ENCODE measurements at places on chromosomes 7 and 10.

DNA sequence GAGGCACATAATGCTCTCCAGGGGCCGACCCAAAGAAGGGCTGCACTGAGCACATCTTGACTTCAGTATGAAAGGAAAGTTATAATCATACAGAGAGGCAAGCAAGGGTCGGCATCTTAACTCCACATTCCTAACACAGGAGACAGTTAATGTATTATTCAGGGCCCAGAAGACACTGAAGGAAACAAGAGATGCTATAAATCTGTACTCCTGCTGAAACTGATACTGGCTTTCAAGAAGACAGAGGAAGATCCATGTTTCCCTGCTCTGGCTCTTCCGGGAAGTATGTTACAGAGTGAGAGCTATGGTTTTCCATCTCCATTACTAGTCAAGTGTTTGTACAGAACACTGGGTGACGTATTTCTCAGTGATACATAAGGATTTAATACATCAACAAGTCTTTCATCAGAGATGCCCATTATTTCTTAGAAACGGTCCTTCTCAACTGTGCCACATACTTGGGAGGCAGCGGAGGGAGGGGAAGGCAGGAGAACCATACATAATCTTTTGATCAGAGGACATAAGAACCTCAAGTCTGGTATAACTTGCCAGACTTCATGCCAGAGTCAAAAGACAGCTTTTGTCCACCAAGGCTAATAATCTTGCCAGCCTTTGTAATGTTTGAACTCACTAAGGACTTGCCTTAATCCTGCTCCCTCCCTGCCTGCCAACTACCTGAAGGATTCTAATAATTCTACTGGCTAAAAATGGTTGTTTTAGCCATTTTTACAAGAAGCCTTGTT is 58.1 kb downstream of the ENO4 start:
- no peak for DNase-seq

GRCh38 chr7:151851782-151852181 is 25.1 kb downstream of the PRKAG2 start:
- peak; percentile 49 for DNase-seq

- no peak for DNase-seq
Measured at GRCh38 chr10:103445767-103446567, 6.2 kb downstream of the CALHM2 start.

- DNase-seq: no peak
Measured at GRCh38 chr7:122412883-122413282, 108.3 kb upstream of the FEZF1 start.

DNA sequence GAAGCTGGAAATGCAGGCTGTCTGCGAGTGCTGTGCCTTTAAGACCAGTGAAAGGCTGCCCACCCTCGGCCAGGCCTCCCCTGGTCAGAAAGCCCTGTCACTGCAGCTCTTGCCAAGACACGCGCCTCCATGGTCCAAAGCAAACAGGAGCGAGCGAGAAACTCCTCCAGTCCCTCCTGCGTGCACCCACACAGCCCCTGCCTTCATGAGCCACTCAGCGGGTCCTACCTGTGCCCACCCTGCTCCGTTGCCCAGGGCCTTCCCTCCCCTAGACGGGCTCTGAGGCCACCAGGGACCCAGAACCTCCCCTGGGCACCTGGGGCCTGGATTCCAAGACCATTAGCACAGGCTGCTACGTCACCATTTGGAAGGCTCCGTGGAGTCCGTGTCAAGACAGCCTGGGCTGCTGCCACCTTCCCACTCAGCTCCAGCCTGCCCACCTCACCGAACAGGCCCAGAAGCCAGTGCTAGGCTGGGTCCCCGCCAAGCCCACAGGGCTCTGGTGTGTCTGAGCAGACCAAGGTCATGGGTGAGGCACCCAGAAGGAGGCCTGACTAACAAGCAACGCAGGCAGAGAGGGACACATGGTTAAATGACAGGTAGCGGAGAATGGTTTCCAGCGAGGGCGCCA is 144.5 kb downstream of the NEURL1 start:
- DNase-seq: peak; percentile 53

GRCh38 chr10:101135141-101136006 is 4.3 kb downstream of the TLX1 start:
- no peak for DNase-seq

DNA sequence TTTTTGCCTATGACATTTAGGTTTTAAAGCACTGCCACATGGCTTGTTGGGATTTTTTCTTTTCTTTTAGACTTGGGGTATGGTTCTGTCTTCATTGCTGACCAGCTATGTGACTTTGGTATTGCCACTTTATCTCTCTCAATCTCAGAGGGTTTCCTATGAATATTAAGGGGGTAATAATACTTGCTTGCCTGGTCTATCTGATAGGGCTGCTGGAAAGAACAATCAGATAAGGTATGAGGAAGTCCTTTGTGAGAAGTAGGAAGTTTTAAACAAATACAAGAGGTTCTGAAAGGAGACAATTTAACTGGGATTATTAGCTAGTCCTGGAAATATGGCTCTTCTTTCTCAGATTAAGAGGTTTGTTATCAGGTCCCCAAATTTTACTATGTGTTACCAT is 80.8 kb downstream of the ZNF92 start:
- DNase-seq: no peak

DNA sequence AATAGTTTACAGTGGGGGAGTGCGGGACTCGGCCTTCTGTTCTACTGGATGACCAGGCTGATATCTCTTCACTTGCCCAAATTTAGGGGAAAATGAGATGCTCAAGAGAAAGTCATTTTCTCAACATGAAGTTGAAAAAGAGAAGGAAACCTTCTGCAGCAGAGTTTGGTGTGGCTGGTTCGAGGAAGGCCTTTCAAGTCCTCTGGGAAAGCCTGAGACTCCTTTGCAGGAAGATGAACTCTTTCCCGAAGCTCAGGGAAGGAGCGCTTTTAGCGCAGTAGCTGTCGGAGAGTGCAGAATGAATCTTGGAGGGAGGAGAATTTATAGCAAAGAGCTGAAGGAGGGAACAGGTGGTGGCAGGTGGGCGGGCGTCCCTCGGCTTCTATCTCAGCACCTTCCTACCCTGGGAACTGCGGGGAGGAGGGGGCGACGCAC is at the start of gene ATOH7:
Gene ATOH7, minus strand, starts transcription at position 297 of the 435 bp plus-strand sequence. CDS start 436 bp downstream, outside the sequence.
- DNase-seq: no peak

DNA sequence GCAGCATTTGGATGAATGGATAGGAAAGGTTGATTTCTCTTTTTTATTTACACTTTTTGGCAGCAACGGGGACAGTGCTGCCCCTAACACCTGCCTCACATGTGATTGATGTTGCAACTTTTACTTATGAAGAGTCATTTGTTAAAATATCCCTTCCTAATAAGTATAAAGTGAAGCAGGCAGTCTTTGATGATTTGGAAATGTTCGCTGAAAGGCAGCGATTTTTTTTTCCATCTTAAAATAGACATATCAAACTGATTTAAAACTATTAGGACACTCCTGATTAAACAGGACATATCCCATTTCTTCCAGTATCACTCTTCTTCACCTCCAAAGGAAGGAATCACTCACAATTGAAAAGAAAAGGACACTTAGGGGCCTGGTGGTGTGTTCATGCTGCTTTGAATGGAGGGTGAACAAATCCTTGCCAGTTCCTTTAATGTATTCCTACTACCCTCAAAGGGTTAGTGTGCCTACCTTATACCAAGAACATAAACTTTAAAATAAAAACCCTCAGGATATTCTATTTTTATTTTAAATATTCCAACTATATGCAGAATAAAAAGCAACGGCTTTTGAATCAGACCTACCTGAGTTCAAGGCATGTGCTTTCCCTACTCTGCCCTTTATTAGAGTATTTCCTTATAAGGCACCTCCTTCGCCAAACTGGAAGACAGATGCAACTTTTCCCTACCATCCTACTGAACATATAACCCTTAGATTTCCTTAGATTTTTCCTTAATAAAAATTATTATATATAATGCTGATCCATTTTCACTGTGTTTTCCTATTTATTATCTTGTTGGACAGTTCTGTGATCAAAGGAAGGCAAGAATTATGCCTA is 1.1 kb downstream of the ADK start:
- no peak for DNase-seq

DNA sequence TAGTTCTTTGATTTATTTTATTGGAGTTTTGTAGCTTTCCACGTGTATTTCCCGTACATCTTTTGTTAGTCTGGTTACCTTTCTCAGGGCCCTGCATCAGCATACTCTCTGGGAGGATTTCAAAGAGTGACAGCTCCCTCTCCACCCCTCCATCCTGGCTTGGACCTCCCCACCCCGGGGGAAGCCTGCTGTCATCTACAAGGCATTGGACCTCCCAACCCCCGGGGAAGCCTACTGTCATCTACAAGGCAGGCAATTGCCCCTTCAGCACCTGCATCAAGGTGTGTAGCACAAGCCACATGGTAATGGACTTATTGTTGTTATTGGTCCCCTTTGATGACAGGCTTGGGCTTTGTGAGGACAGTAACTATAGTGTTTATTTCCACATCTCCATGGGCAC is 390.1 kb downstream of the TCERG1L start:
- no peak for DNase-seq

GRCh38 chr7:140605337-140605736 is 35.3 kb downstream of the DENND2A start:
- no peak for DNase-seq

- DNase-seq: no peak
Measured at GRCh38 chr7:114835861-114836260, 86.0 kb upstream of the MDFIC start.
